ENCODE measurements at places on chromosomes 6 and 20.

DNA sequence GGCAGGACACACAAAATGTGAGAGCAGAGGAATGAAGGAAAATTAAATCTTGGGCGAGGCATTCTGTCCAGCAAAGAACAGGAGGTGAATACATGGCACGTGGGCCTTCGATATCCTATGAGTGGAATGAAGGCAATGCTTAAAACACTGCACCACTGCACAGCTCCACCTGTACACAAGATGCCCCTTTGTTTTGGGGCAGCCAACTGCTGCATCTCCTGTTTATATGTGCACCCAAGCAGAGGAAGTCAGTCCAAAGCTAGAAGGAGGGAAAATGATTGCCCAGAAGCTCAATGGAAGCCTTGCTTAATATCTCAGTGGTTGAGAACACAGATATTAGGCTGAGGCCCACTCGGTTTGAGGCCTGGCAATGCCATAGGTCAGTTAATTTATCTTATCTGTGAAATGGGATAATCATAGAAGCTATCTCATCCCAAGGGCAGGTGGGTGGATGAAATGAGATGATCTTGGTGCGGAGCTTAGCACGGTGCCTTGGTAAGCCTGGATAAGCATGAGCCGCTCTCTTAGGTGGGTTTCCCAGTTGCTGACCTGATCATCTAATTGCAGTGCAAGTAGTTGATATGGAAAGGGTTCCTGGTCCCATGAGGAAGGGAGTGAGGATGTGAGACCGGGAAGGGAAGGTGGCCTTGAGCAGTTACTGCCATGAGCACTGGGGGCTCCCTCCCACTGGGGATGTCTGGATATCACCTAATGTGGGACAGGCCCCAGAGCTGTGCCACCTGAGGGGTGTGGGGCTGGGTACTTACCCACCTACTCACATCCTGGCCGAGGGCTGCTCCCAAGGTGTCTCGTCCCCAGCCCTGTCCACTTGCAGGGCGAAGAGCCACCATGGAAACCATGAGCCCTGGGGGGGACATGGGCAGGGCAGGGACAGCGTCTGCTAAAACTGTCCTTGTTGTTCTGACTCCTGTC is 9.9 kb downstream of the BANF2 start:
- no peak for DNase-seq

GRCh38 chr20:62248890-62249560 is 10.7 kb downstream of the OSBPL2 start:
- DNase-seq: no peak

GRCh38 chr20:49854190-49854875 is 41.7 kb downstream of the SLC9A8 start:
- DNase-seq: no peak

GRCh38 chr6:3603340-3604130 is 146.7 kb upstream of the SLC22A23 start:
- no peak for DNase-seq

- no peak for DNase-seq
Measured at GRCh38 chr20:14672066-14672465, 334.7 kb upstream of the FLRT3 start.

- DNase-seq: no peak
Measured at GRCh38 chr6:125598422-125598821, 151.0 kb upstream of the HEY2 start.

GRCh38 chr6:47650553-47651432 is 47.6 kb upstream of the ADGRF4 start:
- no peak for DNase-seq

DNA sequence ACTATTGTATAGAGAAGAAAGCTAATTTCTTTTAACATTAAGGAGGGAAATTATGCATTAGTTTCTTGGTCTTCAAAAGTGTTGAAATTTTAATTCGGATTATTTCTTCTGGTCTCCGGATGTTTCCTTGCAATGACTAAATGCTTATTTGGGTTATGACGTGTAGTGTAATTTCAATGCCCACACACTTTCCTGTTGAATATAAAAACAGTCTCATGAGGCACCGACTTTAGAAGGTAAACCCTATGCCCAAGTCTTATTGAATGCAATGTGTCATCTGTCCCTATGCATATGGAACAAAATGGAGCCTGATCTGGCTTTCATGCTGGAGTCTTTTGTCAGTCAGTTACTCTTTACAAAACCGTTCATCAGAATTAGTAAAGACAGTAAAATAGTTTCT is 17.7 kb downstream of the GJA1 start:
- DNase-seq: no peak

DNA sequence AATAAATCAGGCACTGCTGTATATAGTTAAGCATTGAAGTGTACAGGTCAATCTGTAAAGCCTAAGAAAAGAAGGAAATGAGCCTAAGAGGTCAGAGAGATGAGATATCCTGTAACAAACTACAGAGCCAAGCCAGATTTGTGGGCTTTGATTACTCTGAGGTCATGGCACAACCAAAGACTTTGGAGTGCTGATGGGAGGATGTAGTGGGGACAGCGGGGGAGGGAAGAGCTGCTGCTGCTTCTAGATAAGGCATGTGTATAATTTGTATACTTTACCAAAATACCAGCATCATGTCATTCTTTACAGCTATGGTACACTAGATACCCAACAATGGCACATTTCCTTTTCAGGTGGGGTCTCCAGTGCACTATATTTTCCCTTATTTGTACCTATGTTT is 102.5 kb downstream of the OGFRL1 start:
- DNase-seq: no peak

- DNase-seq: no peak
Measured at GRCh38 chr20:32111753-32112152, 2.2 kb downstream of the TM9SF4 start.

DNA sequence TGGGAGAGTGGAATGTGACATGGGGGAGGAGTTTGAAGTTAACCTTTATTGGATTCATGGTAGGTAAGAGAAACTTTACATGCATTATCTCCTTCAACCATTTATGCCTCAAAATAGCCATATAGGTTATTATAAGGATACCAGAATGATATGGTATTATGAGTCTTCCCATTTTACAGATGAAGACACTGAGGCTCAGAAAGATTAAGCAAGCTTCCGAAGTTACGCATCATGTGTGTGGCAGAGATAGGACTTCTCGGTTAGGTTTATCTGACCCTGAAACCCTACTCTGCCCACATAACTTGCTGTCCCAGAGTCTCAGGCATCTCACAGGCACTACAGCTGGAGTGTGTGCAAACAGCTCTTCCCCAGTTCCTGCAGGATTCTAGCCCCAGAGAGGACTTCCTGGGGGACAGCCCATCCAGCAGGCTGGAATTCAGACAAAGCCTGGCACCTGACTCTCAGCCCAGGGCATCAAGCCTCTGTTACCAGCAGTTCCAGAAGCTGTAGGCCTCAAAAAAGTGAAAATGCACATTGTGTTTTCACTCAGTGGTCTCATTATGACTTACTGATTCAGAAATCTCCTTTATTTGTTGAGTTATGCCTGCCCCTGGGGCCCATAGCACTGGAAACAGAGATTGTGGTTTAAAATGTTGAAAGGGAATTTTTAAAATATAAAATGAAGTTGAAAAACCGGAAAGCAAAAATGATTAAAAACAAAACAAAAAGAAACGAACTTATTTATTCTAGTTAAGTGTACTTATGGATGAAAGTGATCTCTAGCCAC is 512.8 kb upstream of the CHD6 start:
- DNase-seq: no peak

GRCh38 chr6:132686531-132686930 is 27.3 kb downstream of the VNN1 start:
- DNase-seq: no peak

- DNase-seq: no peak
Measured at GRCh38 chr6:47822856-47823554, 41.2 kb downstream of the OPN5 start.

DNA sequence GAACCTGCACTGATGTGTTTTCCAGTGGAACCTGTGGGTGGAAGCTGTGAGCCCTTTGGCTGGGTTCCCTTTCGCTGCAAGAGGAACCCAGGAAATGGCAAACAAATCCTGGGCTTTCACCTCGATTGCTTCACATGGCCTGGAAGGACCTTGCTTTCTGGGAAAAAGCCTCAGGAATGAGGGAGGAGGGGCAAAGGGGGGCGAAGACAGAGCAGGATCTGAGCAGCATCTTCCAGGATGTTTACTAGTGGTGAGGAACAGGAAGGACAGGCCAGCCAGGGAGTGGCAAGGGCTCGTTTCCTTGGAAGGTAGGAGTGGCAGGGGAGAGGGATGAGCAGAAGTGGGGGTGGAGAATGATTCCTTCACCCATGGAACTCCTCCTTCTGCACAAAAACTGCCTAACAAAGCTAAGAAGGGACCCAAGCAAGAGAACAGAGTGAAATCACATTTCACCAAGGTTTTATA is 5.9 kb downstream of the SLC2A10 start:
- DNase-seq: no peak

DNA sequence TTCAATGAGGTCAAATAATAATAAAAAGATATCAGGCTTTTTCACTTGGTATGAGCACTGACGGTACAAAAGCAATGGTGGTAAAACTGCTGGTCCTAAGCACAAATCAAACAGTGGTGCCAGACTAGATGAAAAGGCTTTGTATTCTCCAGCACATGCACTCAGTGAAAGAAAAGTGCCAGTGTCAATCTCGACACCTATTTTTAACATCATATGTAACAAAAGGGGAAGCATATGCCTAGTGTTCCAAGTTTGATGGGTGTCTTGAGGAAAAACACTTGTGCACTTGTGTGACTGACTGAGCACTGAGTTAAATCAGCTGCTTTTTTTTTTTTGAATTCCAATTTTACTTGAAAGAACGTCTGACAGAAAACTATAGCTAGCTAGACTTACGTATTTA is 27.3 kb downstream of the MED23 start:
- DNase-seq: no peak

DNA sequence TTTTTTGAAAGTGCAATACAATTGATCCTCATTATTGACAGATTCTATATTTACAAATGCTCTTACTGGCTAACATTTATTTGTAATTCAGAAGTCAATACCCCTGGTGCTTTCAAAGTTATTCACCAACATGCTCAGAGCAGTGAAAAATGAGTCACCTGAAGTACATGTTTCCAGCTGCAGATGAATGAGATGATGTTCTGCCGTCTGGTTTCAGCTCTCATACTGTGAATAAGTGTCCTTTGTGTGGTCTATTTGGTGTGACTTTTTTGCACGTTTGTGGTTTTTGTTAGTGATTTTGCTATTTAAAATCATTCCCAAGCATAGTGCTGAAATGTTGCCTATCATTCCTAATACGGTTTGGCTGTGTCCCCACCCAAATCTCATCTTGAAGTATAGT is 22.3 kb upstream of the EYA4 start:
- no peak for DNase-seq

DNA sequence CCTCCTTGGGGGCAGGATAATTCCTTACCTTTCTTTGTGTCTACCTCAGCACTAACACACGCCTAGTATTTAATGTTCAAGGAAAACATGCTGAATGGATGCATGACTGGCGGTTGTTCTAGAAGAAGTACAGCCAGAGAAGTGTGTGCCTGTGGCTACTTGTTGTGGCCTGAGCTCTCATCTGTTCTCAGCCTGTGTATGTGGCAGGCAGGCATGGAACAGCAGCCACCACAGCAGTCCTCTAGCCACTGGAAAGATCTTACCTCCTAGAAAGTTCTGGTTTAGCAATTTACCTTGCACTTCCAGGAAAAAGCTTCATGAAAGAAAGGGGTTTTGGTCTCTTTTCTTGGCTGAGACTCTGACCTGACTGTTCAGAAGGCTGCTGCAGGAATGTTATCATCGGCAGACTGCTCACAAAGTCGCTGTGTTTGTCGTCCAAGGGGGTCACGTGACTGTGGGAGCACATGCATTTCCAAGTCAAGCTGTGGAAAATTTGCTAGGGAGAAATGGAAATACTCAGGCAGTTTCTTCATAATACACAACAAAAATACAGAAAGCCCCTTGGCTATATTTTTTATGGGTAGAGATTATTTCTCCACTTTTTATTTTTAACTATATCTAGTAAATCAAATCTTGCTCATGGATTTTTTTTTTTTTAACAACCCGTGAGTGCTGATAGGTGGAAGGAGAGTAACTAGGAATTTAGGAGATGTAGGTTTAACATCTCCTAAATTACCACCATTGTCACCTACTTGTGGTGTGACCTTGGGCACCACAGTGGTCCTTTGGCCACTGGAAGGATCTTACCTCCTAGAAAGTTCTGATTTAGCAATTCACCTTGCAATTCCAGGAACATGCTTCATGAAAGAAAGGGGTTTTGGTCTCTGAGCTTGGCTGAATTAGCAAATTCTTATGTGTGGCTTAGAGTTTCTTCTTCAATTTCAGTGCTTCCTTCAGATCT is 110.8 kb upstream of the GPR6 start:
- DNase-seq: no peak

GRCh38 chr6:16969699-16970655 is 131.9 kb upstream of the STMND1 start:
- DNase-seq: no peak

GRCh38 chr6:50899306-50899870 is 80.7 kb downstream of the TFAP2B start:
- no peak for DNase-seq

DNA sequence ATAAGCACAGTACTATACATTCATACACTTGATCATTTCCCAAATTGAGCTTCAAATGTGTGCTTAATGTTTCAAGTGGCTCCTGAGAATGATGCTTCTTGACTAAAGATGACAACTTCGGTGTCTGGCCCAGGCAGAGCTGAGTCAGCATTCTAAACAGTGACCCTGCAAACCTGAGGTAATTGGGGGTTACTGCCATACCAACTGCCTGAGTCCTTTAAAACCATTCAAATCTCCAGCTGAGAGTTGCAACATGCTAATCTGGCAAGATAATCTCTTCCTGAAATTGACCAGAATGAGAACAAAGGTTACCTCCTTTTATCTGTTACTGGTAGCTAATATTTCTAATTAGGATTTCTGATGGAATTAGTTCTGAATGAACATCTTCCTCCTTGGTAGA is 8.2 kb downstream of the BACH2 start:
- DNase-seq: no peak

DNA sequence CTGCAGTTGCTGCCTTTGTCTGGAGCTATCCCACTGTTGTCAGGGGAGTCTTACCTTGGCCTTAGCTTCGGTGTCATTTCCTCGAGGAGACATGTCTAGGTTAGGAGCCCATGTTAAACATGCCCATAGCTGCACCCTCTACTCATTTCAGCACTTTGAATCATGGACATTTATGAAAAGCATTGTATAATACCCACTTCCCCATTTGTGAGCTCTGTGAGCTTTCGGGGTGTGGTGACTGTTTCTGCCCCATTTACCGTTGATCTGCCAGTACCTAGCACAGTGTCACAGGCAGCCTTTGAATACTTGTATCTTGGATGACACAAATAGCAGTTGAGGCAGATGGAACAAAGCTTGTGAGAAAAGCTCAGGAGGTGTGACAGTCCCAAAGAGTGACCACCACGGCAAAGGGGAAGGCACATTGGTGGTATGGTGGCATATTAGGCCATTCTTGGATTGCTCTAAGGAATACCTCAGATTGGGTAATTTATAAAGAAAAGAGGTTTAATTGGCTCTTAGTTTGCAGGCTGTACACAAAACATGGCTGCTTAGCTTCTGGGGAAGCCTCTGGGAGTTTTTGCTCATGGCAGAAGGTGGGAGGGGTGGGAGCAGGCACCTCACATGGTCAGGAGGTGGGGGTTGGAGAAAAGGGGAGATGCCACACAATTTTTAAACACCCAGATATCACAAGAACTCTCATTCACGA is 42.0 kb downstream of the JARID2 start:
- DNase-seq: no peak
